ENCODE measurements at places on chromosomes 5 and 9.

- peak; percentile 63 for DNase-seq
These were observed at the start of gene TERT for GRCh38 chr5:1294835-1295649. TSS of gene TERT (minus strand) at chr5:1295068. CDS start at chr5:1294989, 79 bp downstream.

GRCh38 chr5:127513408-127513970 is 4.0 kb upstream of the PRRC1 start:
- no peak for DNase-seq

- no peak for DNase-seq
These were observed 96.0 kb downstream of the ANXA2R start for GRCh38 chr5:42943931-42944631.

GRCh38 chr5:130874861-130875417 is 290.1 kb downstream of the HINT1 start:
- no peak for DNase-seq

- DNase-seq = no peak
These were observed 2.0 kb downstream of the SNX30 start for GRCh38 chr9:112752334-112753125.

DNA sequence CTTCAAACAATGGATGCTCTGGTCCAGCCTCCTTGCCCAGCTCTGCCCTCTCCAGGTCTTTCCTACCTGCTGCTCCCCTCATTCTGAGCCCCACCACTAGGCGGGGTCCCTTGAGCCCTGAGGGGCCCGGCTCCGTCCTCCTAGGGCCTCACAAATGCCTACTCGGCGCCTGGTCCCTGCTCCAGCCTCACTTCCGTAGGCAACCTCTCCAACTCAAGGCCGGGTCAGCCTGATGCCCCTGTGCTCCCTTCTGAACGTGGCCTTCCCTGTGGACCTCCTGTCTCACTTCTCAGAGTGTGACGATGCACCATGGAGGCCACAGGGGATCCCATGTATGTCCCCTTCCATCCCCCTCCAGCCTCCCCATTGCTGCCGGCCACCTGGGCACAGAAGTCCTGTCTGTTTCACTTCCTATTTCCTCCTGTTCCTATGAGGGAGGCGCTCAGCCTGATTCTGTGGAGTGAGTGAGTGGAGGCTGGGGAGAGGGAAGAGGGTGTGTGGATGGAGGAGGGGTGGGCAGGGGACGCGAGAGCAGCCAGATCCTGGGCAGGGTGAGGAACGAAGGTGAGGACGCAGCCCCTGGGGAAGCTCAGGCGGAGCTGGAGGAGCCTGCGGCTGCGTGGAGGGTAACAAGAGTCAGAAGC is 127.2 kb upstream of the FAM120A start:
- DNase-seq = no peak
